ENCODE measurements at places on chromosomes 6 and 20.
A peak's percentile ranks its signal among the peaks of the same experiment; 100 is the strongest.

DNA sequence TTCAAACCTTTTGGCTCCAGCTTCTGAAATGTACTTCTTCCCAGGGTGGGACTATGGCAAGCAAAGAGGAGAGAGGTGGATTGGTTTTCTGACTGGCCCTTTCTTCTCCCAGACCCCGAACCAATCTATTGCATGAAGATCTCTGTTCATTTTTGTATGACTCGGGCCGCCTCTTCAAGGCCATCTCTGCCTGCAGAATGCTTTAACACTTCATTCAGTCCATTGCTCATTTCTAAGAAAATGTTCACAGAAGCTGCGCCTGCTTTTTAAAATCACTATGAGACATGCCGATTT is 1.6 kb downstream of the VGLL2 start:
- H3K4me1 ChIP-seq = peaks cover 33% of the 10 kb centered on the region
- H3K36me3 ChIP-seq = no peaks in the 10 kb centered on the region
- no peaks in the 10 kb centered on the region for H3K27me3 ChIP-seq
- H3K4me3 ChIP-seq = no peak overlapping the region
- no peak for DNase-seq
- no peak overlapping the region for H3K27ac ChIP-seq

DNA sequence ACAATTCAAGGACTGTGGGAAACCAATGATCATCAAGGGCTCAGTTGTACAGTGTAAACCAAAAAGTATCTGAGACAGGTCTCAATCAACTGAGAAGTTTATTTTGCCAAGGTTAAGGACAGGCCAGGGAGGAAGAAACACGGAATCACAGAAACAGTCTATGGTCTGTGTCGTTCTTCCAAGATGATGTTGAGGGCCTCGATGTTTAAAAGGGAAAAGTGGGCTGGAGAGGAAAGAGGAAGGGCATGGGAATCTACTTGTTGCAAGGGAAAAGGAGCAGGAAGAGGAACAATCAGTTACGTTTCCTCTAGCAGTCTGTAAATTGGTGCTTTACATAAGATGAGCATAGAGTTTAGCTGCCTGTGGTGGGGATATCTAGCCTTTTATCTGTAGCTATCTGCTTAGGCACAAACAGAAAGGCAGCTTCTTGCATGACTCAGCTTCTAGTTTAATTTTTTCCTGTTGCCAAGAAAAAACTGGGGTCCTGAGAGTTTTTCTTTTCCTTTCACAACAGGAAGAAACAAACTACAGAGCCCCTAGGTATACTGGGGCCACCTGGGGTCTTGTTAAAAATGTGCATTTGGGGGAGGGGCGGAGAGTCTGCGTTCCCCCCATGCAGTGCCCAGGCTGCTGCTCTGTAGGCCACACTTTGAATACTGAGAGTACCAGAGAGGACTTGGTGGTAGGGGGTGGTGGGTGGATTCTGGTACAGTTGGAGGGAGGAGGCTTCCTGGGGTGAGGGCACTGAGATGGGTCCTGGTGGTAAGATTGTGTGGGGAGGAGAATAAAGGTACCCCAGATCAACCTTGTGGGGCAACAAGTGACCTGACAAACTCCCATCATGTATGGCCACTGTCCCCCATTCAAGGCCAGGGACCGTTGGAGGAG is 35.3 kb upstream of the EZR start:
- H3K27me3 ChIP-seq = no peaks in the 10 kb centered on the region
- DNase-seq = no peak
- H3K4me3 ChIP-seq = no peak overlapping the region
- H3K4me1 ChIP-seq = no peaks in the 10 kb centered on the region

- no peaks in the 10 kb centered on the region for H3K36me3 ChIP-seq
- no peak overlapping the region for H3K27ac ChIP-seq
- peaks cover 22% of the 10 kb centered on the region for H3K4me1 ChIP-seq
- peaks cover 47% of the 10 kb centered on the region for H3K27me3 ChIP-seq
- no peak overlapping the region for H3K4me3 ChIP-seq
- DNase-seq = no peak
Measured at GRCh38 chr20:9515741-9516233, 1.4 kb downstream of the LAMP5 start.

DNA sequence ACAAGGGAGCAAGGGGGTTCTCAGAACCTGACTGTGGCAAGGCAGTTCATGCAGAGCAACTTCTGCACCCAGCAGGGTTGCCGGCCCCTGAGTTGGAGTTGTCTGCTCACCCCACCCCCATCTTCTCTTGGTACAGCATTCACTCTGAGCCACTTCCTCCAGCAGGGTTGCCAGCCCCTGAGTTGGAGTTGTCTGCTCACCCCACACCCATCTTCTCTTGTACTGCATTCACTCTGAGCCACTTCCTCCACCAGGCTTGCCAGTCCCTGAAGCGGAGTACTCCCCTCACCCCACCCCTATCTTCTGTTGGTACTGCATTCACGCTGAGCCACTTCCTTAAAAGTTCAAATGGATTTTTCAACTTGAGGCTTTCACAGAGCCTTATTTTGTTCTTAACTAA is 79.7 kb upstream of the SYNDIG1 start:
- H3K4me3 ChIP-seq = no peak overlapping the region
- no peak overlapping the region for H3K27ac ChIP-seq
- no peaks in the 10 kb centered on the region for H3K36me3 ChIP-seq
- no peaks in the 10 kb centered on the region for H3K4me1 ChIP-seq
- DNase-seq = no peak

GRCh38 chr20:24732599-24732998 is 216.5 kb upstream of the CST7 start:
- H3K27me3 ChIP-seq = no peaks in the 10 kb centered on the region
- no peaks in the 10 kb centered on the region for H3K4me1 ChIP-seq
- H3K4me3 ChIP-seq = no peak overlapping the region
- no peak overlapping the region for H3K27ac ChIP-seq

DNA sequence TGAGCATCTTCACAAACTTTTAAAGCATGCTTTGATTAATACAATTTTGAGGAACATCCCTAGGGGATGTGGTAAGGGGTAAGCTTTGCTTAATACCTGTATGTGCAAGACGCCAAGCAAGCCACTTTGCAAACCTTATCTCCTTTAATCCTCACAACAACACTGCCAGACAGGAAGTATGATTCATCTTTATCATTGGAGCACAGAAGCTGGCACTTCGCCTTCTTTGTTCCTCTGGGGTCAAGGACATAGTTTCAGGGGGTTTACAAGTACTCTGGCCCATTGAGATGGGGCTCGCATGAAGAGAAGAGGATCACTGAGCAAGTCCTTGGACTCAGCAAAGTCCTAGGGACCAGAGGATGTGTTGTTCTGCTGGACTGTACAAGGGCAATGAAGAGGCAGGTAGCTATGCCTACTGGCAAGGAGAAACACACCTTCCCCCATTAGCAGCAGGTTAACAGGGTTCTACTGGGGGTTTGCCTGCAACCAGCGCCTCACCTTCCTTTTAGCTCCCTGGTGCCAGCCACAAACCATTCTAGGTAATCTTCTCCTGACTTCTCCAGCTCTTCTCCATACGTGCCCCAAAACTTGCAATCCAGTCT is 8.8 kb downstream of the TMEM244 start:
- H3K4me1 ChIP-seq = no peaks in the 10 kb centered on the region
- no peak overlapping the region for H3K4me3 ChIP-seq
- H3K27ac ChIP-seq = no peak overlapping the region

DNA sequence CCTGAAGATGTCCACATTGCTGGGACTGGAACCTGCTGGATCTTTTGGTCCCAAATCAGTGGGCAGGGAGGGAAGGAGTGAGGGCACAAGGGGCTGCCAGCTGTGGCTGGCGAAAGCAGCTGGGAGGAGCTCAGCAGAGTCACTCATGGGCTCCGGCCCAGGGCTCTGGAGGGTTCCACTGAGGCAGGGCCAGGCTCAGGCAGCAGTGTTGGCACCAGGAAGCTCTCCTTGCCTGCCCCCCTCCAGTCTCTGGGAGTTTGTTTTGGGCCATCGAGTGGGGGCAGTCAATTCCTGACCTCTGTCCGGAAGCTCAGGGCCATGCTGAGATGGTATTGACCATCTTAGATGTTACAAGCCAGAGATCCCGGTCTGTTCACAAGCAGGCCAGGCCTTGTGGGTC is 39.1 kb upstream of the IRF4 start:
- H3K4me1 ChIP-seq = no peaks in the 10 kb centered on the region
- no peak overlapping the region for H3K27ac ChIP-seq
- H3K27me3 ChIP-seq = no peaks in the 10 kb centered on the region
- H3K4me3 ChIP-seq = no peak overlapping the region

- peaks cover 2% of the 10 kb centered on the region for H3K4me1 ChIP-seq
- no peak overlapping the region for H3K27ac ChIP-seq
- peak; percentile 17 for DNase-seq
Measured at GRCh38 chr20:49620364-49621240, 52.7 kb upstream of the PTGIS start.

DNA sequence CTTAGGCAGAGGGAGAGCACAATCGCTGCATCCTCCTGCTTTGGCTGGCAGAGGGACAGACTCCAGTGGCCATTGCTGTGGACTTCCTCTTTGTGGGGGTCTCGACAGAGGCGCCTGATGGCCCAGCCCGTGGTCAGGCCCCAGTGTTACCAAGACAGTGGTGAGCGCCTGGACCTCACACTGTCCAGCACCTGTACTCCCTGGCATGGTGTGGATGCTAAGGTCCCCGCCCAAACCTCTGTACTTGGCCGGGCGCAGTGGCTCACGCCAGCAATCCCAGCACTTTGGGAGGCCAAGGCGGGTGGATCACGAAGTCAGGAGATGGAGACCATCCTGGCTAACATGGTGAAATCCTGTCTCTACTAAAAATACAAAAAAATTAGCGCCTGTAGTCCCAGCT is 2.3 kb upstream of the NTSR1 start:
- peaks cover 73% of the 10 kb centered on the region for H3K27me3 ChIP-seq
- no peak overlapping the region for H3K27ac ChIP-seq
- H3K4me1 ChIP-seq = no peaks in the 10 kb centered on the region

- no peak overlapping the region for H3K27ac ChIP-seq
- H3K4me1 ChIP-seq = no peaks in the 10 kb centered on the region
- H3K36me3 ChIP-seq = no peaks in the 10 kb centered on the region
- no peak overlapping the region for H3K4me3 ChIP-seq
- no peak for DNase-seq
- H3K27me3 ChIP-seq = no peaks in the 10 kb centered on the region
Measured at GRCh38 chr6:160269023-160269521, 10.5 kb upstream of the SLC22A2 start.

- no peak overlapping the region for H3K4me3 ChIP-seq
- H3K36me3 ChIP-seq = peaks cover 11% of the 10 kb centered on the region
- H3K27me3 ChIP-seq = no peaks in the 10 kb centered on the region
- DNase-seq = no peak
- H3K4me1 ChIP-seq = peaks cover 24% of the 10 kb centered on the region
Measured at GRCh38 chr20:34886122-34886521, 9.7 kb downstream of the ACSS2 start.

- H3K27me3 ChIP-seq = no peaks in the 10 kb centered on the region
- peak; percentile 66 for DNase-seq
Measured at GRCh38 chr6:105799056-105799455, 287.1 kb upstream of the PRDM1 start.

DNA sequence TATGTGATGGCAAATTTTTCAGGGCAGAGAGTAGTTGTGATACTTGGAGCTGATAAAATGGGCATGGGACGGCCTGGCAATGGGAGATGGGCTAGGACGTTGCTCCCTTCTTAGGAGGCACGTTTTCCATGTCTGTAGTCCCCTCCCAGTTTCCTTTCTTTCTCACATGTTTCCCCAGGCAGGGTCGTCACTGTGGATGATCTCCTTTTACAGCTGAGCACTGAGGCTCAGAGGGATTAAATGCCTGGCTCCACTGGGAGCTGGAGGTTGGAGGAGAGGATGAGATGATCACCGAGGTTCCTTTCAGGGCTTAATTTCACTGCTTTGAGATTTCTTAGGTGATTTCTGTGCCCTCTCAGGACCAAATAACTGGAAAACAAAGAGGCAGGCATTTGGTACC is 136.7 kb downstream of the SOBP start:
- no peaks in the 10 kb centered on the region for H3K36me3 ChIP-seq
- H3K4me1 ChIP-seq = peaks cover 9% of the 10 kb centered on the region
- no peak overlapping the region for H3K4me3 ChIP-seq
- H3K27ac ChIP-seq = no peak overlapping the region
- no peaks in the 10 kb centered on the region for H3K27me3 ChIP-seq
- no peak for DNase-seq

DNA sequence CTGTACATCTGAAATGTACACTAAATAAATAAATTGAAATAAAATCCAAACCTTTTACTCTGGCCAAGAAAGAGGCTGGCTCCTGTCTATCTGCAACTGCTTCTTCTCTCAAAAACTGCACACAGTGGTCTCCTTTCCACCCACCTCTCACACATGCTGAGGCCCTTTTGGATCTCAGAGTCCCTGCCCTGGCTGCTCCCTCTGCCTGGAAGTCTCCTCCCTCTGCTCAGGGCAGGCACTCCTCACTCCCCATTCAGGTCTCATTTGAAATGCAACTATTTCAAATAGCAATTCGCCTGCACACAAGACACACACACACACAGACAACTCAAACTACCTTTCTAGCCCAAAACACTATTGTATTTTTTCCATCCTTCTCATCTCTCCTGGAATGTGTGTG is 348.8 kb downstream of the PKHD1 start:
- no peaks in the 10 kb centered on the region for H3K36me3 ChIP-seq
- no peak overlapping the region for H3K27ac ChIP-seq
- no peaks in the 10 kb centered on the region for H3K27me3 ChIP-seq

- peak overlapping the region; percentile 68 for H3K27ac ChIP-seq
- H3K4me3 ChIP-seq = no peak overlapping the region
- peaks cover 10% of the 10 kb centered on the region for H3K4me1 ChIP-seq
- DNase-seq = no peak
- H3K36me3 ChIP-seq = no peaks in the 10 kb centered on the region
- no peaks in the 10 kb centered on the region for H3K27me3 ChIP-seq
Measured at GRCh38 chr6:19712998-19713397, 124.2 kb upstream of the ID4 start.

DNA sequence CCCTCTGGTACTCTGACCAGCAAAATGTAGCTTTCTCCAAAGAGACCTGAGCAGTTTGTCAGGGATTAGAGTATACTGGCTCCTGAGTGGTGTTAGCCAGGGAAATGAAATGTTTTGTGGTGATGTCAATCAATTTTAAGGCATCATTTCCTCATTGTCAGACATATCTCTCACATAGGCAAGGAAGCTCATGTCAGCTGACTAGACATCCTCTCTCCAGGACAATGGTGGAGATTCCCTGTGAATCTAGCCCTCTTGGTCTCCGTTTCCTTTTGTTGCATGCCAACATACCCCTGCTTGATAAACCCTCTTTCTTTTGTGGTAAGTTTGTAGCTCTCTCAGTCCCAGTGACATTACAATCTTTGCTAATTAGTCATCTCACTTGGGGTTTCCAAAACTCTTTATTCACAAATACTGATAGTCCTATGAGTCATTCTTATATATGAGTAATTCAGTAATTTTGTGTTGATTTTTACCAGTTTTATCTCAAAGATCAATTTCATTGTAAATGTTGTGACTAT is 135.6 kb upstream of the PTPRK start:
- H3K27ac ChIP-seq = no peak overlapping the region
- H3K4me3 ChIP-seq = no peak overlapping the region
- H3K36me3 ChIP-seq = no peaks in the 10 kb centered on the region

DNA sequence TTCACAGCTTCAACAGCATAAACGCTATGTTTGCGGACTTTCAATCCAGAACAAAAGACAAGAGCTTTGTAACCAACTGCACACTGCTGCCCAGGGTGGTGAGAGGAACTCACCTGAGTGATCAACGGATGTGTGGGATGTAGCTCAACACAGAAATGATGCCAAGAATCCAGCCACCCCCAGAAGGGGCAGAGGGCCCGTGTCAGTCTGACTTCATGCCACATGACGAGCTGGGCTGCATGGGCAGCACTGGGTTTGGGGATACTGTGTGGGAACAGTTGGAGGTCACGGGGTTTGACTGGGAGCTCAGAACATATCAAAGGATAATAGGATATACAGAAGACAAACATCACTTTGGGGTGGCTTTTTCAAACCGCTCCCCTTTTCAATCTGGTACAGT is 79.4 kb upstream of the TRAF3IP2 start:
- DNase-seq = no peak
- no peak overlapping the region for H3K4me3 ChIP-seq

GRCh38 chr6:154187714-154188113 is 148.7 kb downstream of the OPRM1 start:
- H3K27ac ChIP-seq = no peak overlapping the region
- no peaks in the 10 kb centered on the region for H3K36me3 ChIP-seq
- H3K4me3 ChIP-seq = no peak overlapping the region
